ENCODE measurements at places on chromosomes 3 and 15.

DNA sequence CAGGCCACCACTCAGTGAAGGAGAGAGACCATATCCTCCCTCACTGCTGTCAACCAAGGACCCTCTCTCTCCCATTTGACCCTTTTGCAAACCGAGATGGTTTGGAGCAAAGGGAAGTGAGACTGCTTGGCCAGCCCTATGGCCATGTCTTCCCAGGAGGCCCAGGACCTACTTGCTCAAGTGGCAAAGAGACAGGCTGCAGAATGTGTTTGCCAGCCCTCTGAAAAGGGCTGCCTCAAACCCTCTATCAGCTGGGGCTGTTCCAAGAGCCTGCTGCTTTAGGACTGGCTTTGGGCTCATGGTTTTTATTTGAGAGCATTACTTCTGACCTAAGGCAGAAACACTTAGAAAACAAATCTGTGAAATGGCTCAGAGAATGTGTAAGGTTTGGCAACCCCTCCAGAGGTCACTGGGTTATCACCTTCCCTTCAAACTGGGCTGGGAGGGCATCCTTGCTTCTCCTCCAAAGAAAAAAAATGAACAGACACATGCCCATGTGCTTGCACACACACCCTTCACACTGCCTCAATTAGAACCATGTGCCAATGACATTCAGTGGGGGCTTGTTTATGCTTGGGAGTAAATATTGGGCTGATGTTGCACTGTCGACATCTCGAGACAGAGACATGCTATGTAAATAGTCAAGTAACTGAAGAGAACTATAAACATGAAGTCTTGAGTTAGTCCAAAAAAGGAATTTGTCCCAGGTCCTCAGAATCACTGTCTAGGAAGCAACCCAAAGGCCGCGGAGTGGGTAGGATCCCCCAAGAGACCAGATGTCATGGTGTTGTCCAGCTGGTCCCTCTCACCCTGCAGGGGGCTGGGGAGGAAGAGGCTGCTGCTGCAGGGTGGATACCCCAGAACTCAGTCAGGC is 49.8 kb upstream of the CTDSPL start:
- no peak for DNase-seq

DNA sequence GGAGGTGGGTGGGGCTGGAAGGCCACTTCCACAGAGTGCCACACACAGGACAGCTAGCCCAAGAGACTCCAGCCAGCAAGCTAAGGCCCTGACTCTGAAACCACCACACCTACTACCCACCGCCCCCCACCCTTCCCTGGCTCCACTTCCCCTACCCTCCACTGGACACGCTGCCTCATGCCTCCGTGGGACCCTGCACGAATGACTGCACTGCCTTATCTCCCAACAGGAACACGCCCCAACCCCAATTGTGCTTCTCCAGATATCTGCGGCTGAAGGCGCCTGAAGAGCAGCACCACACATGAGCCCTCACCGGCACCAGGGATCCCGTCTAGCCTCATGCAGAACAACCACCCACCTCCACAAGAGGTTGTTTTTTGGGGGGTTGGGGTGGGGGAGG is 2.7 kb downstream of the LINGO1 start:
- DNase-seq: no peak

DNA sequence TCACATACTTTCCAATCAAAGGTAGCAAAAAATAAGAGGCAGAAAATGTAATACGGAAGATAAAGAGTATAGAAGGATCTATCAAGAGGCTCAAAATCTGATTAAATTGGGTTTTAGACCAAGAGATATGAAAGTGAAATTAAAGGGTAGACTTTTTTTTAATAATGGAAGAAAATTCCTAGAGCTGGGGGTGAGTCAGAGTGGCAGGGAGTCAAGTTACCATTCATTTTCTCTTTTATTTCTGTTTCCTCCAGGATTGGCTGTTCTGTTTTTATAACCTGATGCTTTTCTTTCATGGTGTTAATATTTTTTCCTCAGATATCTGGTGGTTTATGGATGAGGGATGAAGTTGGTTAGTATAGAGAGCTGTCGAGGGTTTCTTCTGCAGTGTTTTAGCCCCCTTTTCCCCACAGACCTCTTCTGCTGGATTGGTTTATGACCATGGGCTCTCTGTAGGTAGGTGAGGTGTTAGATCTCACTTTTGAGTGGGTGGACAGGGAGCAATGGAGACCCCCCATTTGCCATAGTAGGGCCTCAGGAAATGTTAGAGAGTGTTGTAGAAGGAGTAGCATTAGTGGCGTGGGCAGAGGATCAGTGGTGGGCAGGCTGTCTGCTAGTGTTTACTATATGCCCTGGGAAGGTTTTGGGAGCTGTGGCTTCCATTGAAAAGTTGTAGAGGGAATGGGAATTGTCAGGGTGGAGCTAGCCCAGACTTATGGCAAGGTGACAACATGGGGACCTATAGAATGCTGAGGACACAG is 201.6 kb upstream of the GOLGA6L4 start:
- no peak for DNase-seq

GRCh38 chr15:81030301-81030750 is 29.6 kb downstream of the TLNRD1 start:
- no peak for DNase-seq

DNA sequence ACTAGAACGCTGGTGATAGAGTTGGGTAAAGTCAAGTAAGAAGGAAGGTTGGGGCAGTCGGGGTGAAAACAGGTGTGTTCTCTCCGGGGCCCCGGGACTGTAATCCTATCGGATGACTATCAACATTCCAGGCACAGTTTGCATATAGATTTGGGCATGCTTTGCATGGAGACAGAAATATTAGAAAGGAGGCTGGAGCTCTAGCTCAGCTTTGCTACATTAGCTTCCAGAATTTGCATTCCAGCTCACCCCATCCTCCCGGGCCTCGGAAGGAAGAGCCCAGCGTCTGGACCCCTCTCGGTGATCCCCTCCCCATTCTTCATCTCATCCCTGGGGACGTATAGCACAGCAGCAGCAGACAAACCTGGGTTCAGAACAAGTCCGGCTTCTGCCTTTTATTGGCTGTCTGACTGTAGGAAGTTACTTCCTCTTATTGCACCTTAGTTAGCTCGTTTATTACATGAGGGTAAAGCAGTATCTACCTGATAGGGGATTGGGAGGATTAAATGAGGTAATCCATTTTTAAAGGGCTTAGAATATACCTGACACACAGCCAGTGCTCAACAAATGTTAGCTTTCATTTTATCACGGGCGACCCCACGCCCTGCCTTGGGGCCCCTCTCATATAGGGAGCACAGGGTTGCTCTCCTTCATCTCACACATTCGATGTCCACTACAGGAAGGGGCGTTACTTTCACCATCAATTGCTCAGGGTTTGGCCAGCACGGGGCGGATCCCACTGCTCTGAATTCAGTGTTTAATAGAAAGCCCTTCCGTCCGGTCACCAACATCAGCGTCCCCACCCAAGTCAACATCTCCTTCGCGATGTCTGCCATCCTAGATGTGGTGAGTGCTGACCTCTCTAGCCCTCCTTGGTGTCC is 3.2 kb downstream of the HTR3E start:
- no peak for DNase-seq

DNA sequence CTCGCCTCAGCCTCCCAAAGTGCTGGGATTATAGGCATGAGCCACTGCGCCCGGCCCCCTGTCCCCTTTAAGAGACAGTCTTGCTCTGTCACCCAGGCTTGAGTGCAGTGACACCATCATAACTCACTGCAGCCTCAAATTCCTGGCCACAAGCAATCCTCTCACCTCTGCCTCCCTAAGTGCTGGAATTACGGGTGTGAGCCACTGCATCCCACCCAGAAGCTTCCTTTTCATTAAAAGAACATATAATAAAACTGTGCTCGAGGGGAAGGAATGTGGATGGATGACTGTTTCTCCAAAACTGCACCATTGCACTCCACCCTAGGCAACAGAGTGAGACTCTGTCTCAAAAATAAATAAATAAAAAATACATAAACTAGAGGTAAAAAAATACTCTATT is 70.1 kb downstream of the NCEH1 start:
- no peak for DNase-seq

DNA sequence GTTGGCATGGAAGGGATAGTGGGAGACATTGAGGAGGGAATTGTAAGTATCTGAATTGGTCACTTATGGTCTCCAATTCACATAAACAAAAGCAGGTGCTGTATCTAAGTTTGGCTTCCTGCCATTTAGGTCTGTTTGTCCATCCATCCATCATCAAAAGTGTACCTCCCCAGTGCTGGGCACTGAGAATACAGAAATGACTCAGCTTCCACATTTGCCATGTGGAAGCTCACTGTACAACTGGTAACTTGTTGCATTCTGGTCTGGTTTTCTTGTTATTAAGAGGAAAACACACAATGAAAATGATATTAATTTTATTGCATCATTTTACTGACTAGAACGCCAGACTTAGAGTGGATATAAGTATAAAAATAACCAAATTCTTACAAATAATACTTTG is 30.9 kb upstream of the MUC13 start:
- no peak for DNase-seq

- no peak for DNase-seq
Measured at GRCh38 chr15:51348688-51349087, 7.2 kb downstream of the GLDN start.

DNA sequence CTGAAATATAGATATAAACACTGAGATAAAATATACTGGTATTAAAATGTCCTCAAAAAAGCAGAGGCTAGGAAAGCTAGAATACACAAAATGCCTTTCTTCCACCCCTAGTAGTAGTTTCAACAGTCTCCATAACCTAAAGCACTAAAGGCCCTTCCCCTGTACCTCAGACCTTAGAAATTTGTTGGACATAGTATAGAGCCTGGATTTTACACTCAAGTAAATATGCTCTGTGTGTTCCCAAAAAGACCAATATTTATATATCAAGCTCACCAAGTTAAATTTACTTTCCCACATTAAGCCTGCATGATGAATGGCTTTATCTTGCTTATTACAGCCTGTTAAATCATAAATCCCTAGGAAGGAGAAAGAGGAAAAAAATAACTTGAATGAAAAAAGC is 378.7 kb upstream of the AZI2 start:
- no peak for DNase-seq

- DNase-seq: no peak
Measured at GRCh38 chr15:58074452-58074851, 8.9 kb upstream of the ALDH1A2 start.

DNA sequence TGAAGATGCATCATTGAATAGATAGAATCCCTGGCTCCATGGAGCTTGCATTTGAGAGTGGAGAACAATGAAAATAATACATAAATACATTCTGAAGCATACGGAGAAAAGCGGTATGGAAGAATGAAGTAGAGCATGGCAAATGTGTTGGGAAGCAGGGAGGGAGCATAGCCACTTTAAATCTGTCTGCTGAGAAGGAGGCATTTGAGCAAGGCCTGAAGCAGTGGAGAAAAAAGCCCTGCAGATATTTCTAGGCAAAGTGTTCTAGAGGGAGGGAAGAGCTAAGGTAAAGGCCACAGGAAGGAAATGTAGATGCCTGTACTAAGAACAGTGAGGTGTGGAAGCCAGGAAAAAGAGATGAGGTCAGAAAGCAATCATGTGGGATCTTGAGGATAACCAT is 484.8 kb downstream of the CNTN3 start:
- no peak for DNase-seq

DNA sequence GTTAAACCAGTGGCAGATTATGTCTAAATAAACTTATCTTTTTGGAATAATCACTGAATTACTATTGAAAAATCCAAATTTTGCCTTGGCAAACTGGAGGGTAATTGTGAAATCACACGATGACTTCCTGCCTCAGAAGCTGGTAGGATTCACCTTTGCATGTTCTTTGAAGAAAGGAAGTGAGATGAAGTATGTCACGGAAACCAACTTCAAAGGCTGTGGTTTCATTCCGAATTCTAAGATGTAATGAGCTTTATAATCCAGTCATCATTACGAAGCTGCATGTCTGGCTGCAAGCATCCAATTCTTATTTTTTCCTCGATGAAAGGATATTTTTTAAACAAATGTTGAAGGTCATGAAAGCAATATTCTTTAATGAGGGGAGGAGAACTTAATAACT is 15.0 kb upstream of the ZBED2 start:
- no peak for DNase-seq

GRCh38 chr3:114716126-114716525 is 422.3 kb downstream of the TIGIT start:
- no peak for DNase-seq

GRCh38 chr3:179415377-179415776 is 35.9 kb downstream of the GNB4 start:
- no peak for DNase-seq

DNA sequence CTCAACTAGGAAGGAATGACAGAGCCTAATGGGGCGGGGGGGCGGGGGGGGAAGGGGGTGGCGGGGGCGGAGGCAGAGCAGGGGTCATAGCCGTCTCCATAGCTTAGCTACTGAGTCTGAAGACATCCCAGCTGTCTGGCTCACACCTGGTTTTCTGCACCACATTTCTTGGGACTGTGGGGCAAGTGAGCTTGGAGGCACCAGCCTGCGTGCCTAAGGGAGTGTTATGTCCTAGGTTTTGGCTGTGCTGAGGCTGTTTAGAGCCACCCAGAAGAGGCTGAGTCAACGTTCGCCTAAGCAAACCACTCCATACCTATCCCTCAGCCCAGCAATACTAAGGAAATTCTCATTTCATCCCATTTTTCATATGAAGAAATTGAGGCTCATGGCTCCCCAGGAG is 1.4 kb downstream of the IL17RD start:
- DNase-seq: no peak

- no peak for DNase-seq
Measured at GRCh38 chr15:97115761-97116070, 785.2 kb downstream of the NR2F2 start.

- no peak for DNase-seq
Measured at GRCh38 chr15:87144775-87145174, 1065.1 kb downstream of the AGBL1 start.

DNA sequence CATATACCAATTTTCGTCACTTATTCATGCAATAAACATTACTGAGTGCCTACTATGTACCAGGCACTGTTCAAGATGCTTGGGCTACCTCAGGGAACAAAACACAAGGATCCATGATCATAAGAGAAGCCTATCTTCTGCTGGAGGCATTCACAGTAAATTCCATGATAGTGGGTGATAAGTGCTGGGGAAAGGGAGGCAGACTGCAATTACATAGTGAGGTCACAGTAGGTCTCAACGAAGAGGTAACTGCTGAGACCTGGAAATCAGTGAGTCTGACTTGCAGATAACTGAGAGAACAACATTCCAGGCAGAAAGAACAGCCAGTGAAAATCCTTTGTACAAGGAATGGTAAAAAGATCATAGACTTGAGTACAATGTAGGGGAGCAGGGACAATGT is 33.6 kb downstream of the RAF1 start:
- DNase-seq: no peak

DNA sequence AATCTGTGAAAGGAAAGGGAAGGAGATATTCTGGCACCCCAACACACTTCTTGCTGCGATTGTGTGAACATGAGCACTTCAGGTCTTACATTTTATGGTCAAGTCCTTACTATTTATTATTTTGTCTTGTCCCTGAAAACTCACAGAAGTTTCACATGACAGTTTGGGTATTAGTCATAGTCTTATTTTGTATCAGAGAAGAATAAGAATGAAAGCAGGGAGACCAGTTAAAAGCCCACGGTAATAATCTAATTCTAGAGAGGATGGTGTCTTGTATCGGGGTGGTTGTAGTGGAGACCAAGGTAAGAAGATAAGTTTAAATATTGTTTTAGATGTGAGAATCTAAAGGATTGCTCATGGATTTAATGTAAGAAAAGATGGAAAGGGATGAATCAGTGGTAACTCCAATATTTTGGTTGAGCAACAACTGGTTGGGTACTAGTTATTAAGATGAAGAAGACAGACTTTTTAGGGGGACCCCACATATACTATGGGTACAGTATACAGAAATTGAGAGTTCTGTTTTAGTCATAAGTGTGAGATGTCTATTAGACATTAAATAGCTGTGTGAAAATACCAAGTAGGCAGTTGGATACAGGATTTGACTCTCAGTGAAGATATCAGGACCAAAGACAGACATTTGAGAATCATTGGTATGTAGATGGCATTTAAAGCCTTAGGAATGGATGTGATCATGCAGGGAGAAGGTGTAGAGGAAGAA is 227.6 kb downstream of the MFSD1 start:
- no peak for DNase-seq

Data from lower leg skin (tissue), 4 donors.